ENCODE measurements at places on chromosomes 2 and 18. TPM values are rescaled to one million over a fixed set of nuclear protein-coding genes. Genes with fewer than 3 reads are reported as not detected.

CHRND gene
- total RNA-seq, result not detected

SERPINB10 gene
- total RNA-seq, result not detected

CRYGD gene
- total RNA-seq, result not detected

C2orf80 gene
- not detected for total RNA-seq

GPATCH11 gene
- total RNA-seq, result 3.7 TPM

HRH4 gene
- total RNA-seq, result under 0.01 TPM

SDC1 gene
- total RNA-seq, result 8.0 TPM
